ENCODE measurements at places on chromosomes 1 and 21. TPM values are rescaled to one million over a fixed set of nuclear protein-coding genes. Genes with fewer than 3 reads are reported as not detected.

SRGAP2C gene
- 28.1 TPM for total RNA-seq

TNNI3K gene
- total RNA-seq, result 1.6 TPM

ZMYND12 gene
- 2.4 TPM for total RNA-seq

RNF223 gene
- total RNA-seq, result 1.7 TPM

LMOD1 gene
- total RNA-seq, result 20.8 TPM

TP53BP2 gene
- total RNA-seq, result 58.2 TPM

PRELP gene
- total RNA-seq, result 19.3 TPM

- H3K27me3 ChIP-seq, result no peaks in the 10 kb centered on the region
- H3K36me3 ChIP-seq, result no peaks in the 10 kb centered on the region
- H3K4me3 ChIP-seq, result no peak overlapping the region
- no peak for DNase-seq
- H3K4me1 ChIP-seq, result no peaks in the 10 kb centered on the region
These were observed 71.3 kb upstream of the TLR5 start for GRCh38 chr1:223214261-223214807.

GRCh38 chr21:36654796-36655325 lies 44.1 kb upstream of the SIM2 start:
- no peak overlapping the region for H3K27ac ChIP-seq
- H3K4me1 ChIP-seq, result no peaks in the 10 kb centered on the region
- H3K4me3 ChIP-seq, result no peak overlapping the region
- no peaks in the 10 kb centered on the region for H3K36me3 ChIP-seq
- no peak for DNase-seq

DNA sequence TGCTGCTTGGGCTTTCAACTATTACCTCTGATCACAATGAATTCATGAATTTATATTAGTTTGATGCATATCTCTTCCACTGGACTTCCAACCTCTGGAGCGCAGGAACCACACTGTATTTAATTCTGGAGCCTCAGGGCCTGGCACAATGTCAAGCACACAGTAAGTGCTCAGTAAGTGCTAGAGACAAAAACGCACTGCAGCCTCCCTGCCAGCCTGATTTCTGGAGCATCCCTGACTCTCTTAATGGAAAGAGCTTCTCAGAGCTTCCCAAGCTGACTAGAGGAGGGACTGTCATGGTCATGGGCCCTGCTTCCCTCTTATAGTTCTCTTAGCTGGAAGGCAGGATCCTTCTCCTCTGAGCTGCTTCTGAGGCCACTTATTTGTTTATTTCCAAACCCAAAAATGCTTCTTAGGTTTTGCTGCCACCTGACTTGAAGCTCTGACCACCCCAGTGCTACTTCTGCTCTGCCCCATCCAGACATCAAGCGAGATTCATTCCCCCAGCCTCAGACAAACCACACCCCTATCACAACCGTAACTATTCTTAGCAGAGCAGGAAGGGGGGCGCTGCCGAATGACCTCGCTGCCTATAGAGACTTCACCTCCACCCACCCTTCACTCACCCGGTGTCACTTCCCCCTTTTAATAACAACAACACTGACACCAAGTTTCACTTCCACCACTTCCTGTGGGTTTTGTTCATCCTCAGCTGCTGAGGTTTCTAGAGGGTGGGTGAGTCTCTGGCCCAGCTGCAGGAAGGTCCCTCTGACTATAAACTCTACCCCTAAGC lies 33.6 kb downstream of the NUAK2 start:
- H3K36me3 ChIP-seq, result no peaks in the 10 kb centered on the region
- peaks cover 56% of the 10 kb centered on the region for H3K4me1 ChIP-seq
- H3K27me3 ChIP-seq, result no peaks in the 10 kb centered on the region
- no peak overlapping the region for H3K4me3 ChIP-seq
- DNase-seq, result no peak

GRCh38 chr21:31713973-31714740 lies 17.8 kb downstream of the SCAF4 start:
- DNase-seq, result no peak
- no peaks in the 10 kb centered on the region for H3K27me3 ChIP-seq
- H3K4me1 ChIP-seq, result peaks cover 49% of the 10 kb centered on the region
- no peak overlapping the region for H3K27ac ChIP-seq

- no peaks in the 10 kb centered on the region for H3K27me3 ChIP-seq
- DNase-seq, result no peak
- H3K36me3 ChIP-seq, result no peaks in the 10 kb centered on the region
- H3K4me1 ChIP-seq, result no peaks in the 10 kb centered on the region
- no peak overlapping the region for H3K27ac ChIP-seq
These were observed 181.2 kb upstream of the ESRRG start for GRCh38 chr1:216904471-216904870.

DNA sequence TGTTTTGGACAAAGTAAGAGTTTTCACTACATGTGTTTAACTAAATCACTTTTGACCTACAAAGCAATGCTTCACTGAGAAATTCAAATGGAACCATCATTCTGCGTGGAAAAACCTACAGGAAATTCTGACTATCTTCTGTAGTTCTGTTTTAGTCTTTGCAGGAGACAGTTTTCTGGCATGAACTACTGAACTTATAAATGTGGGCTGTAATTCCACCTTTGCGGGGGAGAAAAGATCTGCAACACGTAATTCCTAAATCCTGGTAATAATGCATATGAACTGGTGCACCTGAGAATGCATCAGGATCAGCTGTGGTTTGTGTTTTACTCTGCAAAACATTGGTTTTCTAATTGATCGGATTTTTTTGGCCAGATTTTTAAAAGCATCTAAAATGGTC lies 106.0 kb downstream of the VPS13D start:
- no peaks in the 10 kb centered on the region for H3K27me3 ChIP-seq
- no peaks in the 10 kb centered on the region for H3K4me1 ChIP-seq
- H3K4me3 ChIP-seq, result no peak overlapping the region
- no peak overlapping the region for H3K27ac ChIP-seq

DNA sequence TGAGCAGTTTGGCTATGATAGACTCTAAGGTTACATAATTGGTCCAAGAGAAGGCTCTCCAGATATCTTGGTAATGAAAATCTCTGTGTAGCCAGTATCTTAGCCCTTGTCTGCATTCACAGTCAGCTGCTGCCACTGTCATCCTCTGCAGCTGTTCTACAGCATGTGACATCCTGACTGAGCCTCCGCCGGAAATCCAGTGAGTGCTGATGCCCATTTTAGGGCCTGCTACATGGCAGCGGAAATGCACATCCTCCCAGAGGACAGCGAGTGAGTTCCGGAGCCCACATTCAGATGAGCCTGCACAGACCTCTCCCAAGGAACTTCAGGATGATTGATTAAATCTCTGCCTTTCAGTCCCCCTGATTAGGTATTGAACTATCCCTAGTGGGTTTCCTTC lies 237.1 kb downstream of the HHIPL2 start:
- H3K36me3 ChIP-seq, result no peaks in the 10 kb centered on the region
- H3K27me3 ChIP-seq, result no peaks in the 10 kb centered on the region
- no peak overlapping the region for H3K27ac ChIP-seq
- no peak overlapping the region for H3K4me3 ChIP-seq
- peak; percentile 35 for DNase-seq

DNA sequence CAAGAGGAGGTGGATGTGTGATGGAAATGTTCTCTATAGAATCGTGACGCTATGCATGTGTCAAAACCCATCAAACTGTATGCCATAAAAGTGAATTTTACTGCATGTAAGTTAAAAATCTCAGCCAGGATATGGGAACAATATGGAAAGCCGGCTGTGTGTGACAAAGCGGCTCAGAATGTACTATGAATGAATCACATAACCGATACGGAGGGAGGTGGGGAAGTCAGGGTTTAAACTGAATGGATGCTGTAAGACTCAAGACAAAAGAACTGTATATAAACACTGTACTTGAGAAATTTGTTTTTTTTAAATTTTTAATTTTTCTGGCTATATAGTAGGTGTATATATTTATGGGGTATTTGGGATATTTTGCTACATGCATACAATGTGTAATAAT lies 111.6 kb upstream of the PDE4B start:
- H3K27me3 ChIP-seq, result no peaks in the 10 kb centered on the region
- H3K27ac ChIP-seq, result no peak overlapping the region
- no peaks in the 10 kb centered on the region for H3K36me3 ChIP-seq

DNA sequence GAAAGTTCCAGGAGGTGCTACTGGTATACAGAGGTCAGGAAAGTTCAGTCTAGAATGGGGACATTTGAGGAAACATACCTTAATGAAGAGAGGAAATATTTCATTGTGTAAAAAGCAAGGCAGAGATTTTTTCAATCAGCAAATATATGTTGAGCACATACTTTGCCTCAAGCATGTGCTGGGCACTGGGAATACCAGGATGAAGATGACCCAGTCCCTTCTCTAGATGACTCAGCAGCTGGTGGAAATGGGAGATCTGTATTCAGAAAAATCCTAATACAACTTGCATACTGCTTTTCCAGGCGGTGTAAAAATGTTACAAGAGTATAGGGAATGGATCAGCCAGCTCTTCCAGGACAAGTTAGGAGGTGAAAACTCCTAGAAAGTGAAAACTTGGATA lies 229.3 kb downstream of the FGGY start:
- no peak overlapping the region for H3K27ac ChIP-seq
- DNase-seq, result no peak
- no peak overlapping the region for H3K4me3 ChIP-seq
- no peaks in the 10 kb centered on the region for H3K36me3 ChIP-seq

DNA sequence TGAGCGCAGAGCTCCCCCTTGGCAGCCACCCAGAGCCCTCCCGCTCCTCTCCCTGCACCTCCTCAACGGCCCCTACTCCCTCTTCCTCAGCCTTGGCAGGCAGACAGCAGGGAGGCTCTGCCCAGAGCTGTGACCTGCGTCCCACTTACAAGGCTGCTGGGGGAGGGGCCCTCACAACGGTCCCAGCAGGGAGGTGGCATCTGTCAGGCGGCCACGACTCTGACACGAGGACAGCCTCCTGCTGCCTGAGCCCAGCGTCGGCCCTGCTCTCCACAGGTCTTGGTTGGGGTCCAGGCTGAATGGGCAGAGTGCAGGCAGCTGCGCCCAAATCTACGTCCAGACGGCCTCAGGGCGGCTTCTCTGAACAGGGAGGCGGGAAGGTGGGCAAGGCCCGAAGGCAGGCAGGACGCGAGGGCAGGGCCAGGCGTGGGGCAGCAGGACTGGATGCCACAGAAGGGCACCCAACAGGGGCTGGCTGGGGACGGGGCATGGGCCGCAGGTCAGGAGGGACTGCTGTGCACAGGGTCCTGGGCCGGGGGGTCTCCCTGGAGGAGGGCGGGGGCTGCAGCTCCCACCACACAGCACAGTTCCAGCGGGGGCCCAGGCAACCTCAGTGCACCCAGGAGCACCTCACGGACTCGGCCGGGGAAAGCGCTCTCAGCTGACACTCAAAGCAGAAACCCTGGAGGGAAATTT lies 7.5 kb downstream of the SLC19A1 start:
- no peak overlapping the region for H3K27ac ChIP-seq
- no peaks in the 10 kb centered on the region for H3K36me3 ChIP-seq
- DNase-seq, result peak; percentile 90
- peaks cover 44% of the 10 kb centered on the region for H3K4me1 ChIP-seq

DNA sequence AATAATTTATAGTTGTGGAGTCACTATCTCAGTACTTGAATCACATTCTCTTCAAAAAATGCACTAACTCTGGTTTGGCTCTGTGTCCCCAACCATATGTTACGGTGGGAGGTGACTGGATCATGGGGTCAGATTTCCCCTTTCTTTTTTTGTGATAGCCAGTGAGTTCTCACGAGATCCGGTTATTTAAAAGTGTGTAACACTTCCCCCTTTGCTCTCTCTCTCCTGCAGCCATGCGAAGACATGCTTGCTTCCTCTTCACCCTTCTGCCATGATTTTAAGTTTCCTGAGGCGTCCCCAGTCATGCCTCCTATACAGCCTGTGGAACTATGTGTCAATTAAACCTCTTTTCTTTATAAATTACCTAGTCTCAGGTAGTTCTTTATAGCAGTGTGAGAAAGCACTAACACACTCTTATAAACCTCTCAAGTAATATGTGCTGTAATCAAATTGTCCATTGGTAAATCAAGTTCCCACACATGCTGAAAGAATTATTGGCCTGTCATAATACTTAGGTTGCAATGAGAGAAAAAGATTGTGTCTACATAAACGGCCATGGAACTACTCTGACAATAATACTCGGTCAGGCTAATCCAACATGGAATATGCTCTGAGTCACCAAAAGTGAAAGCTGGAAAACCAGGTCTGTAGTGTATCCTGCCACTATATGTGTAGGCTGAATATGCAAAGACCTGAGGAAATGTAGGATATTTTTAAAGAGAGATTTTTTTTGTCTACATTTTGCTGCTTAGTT lies 107.5 kb downstream of the SLC44A5 start:
- no peak overlapping the region for H3K4me3 ChIP-seq
- no peaks in the 10 kb centered on the region for H3K4me1 ChIP-seq
- H3K27me3 ChIP-seq, result no peaks in the 10 kb centered on the region
- DNase-seq, result no peak
- no peaks in the 10 kb centered on the region for H3K36me3 ChIP-seq
- no peak overlapping the region for H3K27ac ChIP-seq

- no peak overlapping the region for H3K4me3 ChIP-seq
- no peak for DNase-seq
- no peak overlapping the region for H3K27ac ChIP-seq
- no peaks in the 10 kb centered on the region for H3K27me3 ChIP-seq
- peaks cover 12% of the 10 kb centered on the region for H3K4me1 ChIP-seq
- no peaks in the 10 kb centered on the region for H3K36me3 ChIP-seq
These were observed 69.3 kb upstream of the BCAR3 start for GRCh38 chr1:93750955-93751354.

- DNase-seq, result no peak
- H3K27me3 ChIP-seq, result no peaks in the 10 kb centered on the region
- no peaks in the 10 kb centered on the region for H3K36me3 ChIP-seq
- no peak overlapping the region for H3K4me3 ChIP-seq
- no peak overlapping the region for H3K27ac ChIP-seq
These were observed 281.4 kb downstream of the HHIPL2 start for GRCh38 chr1:222266223-222267196.

GRCh38 chr1:115077286-115077983 lies 11.9 kb downstream of the TSPAN2 start:
- no peaks in the 10 kb centered on the region for H3K4me1 ChIP-seq
- H3K4me3 ChIP-seq, result no peak overlapping the region
- no peaks in the 10 kb centered on the region for H3K27me3 ChIP-seq
- DNase-seq, result no peak
- no peaks in the 10 kb centered on the region for H3K36me3 ChIP-seq
- H3K27ac ChIP-seq, result no peak overlapping the region

- no peak overlapping the region for H3K4me3 ChIP-seq
- DNase-seq, result no peak
- no peaks in the 10 kb centered on the region for H3K27me3 ChIP-seq
These were observed 99.4 kb downstream of the FAF1 start for GRCh38 chr1:50860702-50861101.

GRCh38 chr21:35578347-35578782 lies 482.0 kb downstream of the SETD4 start:
- no peaks in the 10 kb centered on the region for H3K4me1 ChIP-seq
- no peak overlapping the region for H3K4me3 ChIP-seq

Data from left lung (tissue), 14 donors.